ENCODE measurements at places on chromosomes 16 and 17.

GRCh38 chr16:77974883-77975282 lies 47.5 kb upstream of the CLEC3A start:
- no peak for DNase-seq

GRCh38 chr16:56275076-56275475 lies 83.8 kb downstream of the GNAO1 start:
- no peak for DNase-seq

DNA sequence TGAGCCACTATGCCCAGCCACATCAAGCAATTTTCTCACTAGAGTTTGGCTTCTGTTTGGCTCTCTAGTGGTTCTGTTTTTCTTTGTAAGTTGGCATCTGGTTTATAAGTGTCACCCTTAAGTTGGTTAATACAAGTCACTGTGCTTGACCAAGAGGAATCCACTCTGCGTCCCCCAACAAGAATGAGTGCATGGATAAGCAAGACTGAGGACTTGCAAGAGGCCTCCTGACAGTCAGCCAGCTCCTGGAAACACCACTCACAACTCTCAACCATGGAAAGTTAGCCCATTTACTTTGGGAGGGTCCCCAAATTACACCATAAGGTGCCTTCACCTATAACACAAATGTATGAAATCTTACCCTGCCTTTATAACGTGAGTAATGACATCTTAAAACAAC lies 7.6 kb downstream of the RFWD3 start:
- DNase-seq: no peak

DNA sequence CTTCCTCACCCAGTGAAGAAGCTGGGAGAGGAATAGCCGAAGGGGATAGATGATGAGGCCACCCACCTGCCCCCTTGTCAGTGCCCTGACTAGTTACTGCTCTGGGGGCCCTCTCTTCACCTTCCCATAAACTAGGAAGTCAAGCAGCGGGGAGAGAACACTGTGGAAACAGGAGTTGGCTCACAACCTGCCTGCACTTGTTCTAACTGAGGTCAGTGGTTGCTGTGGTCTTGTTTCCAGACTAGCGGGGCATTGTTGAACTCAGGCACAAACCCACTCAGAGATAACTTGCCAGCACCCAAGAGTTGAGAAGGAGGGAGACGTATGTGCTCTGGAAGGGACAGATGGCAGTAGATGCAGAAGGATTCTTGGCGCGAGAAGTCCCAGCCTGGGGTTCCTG lies 48.6 kb upstream of the DDX52 start:
- no peak for DNase-seq

GRCh38 chr16:9007177-9007794 lies 43.6 kb upstream of the USP7 start:
- no peak for DNase-seq

DNA sequence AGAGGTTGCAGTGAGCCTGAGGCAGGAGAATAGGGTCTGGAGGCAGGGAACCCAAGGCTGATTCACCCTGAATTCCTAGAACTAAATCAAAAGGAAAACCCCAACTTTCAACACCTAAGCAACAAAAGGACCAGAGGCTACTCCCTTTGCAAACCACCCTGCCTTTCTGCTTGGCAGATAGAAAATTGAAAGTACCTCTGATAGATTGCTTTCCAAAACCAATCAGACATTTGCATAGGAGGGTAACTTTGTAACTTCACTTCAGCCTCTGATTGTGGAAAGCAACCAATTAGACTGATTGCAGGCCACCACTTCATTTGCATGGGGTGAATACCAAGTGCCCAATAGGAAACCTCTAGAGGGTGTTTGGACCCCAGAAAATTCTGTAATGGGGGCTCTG lies 10.9 kb upstream of the TMEM98 start:
- DNase-seq: no peak

DNA sequence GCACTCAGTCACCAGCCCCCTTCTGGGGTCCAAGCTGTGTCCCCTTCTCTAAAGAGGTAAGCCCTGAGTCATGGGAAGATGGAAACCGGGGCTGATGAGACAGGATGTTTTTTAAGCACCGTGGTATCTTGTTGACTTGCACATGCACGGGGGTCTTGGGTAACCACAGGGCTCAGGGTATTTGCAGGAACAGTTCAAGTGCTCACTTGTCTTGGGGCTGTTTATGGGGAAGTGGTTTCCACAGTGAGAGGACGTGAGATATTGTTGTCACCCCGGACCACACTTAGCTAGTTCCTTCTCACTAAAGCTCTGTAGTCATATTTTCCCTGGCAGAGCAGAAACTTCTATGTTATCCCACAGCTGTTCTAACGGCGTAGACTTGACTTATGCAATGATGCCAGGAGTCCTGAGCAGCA lies 7.7 kb downstream of the CCL3L1 start:
- DNase-seq: peak; percentile 49

GRCh38 chr16:51524555-51525373 lies 373.7 kb upstream of the SALL1 start:
- DNase-seq: no peak

- no peak for DNase-seq
Measured at GRCh38 chr17:29883497-29883896, 46.5 kb downstream of the SSH2 start.

- no peak for DNase-seq
Measured at GRCh38 chr16:67198238-67198734, 645 bp upstream of the ELMO3 start.

- no peak for DNase-seq
Measured at GRCh38 chr17:70989280-70989679, 819.9 kb downstream of the KCNJ2 start.

DNA sequence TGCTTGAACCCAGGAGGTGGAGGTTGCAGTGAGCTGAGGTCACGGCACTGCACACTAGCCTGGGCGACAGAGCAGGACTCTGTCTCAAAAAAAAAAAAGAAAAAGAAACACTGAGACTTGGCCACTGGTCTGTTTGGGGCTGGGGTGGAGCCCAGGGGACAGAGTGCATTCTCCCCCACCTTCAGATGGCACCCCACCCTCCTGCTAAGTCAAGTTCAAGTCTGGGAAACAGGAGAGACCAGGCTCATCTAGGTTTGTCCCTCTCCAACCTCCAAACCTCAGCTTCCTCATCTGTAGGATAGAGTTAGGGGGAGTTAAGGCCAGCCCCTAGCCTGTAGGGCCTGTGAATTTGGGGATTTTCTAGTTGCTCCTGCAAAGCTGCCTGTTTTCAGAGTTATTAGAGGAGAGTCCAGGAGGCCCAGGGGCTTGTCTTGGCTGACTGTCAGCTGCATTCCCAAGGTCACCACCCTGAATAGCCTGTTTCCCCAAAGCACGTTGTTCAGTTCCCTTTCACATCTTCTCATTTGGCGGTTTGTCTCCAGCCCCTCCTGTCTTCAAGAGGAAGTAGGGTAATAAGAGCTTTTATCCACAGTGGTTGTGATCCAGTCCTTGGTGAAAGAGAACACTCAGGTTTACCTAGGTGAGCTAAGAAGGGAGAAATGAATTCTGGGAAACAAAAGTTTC lies 2.2 kb downstream of the MT3 start:
- DNase-seq: no peak

- DNase-seq: no peak
Measured at GRCh38 chr16:26688105-26688504, 378.6 kb upstream of the C16orf82 start.

- DNase-seq: no peak
Measured at GRCh38 chr17:55037828-55038227, 69.3 kb downstream of the STXBP4 start.

DNA sequence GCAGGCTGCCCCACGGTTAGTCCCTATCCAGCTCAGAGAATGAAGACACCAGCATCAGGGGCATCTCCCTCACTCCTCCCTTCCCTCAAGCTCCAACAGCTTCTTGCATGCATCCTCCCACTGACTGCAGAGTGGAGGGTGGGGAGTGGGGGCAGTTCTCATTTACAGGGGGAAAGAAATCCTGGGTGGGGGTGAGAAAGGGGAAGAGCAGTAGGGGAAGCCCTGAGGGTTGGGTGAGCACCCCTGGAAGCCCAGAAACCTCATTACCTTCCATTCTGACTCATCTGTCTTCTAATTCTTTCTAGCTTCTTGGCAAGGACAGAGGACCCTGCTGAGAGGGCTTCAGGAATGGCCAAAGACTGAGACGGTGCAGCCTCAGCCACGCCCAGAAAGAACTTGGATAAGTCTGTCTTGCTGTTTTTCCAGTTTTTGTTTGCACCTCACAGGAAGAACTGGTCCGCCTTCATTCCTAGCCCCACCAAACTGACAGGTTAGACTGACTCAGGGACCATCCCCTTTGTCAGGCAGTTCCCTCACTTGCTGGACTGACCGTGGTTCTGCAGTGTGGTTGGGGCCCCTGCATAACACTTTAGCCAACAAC lies 52.5 kb upstream of the WSB1 start:
- no peak for DNase-seq

- no peak for DNase-seq
Measured at GRCh38 chr16:86978445-86979030, 338.7 kb downstream of the C16orf95 start.

GRCh38 chr17:30212750-30213149 lies 22.7 kb downstream of the SLC6A4 start:
- peak; percentile 27 for DNase-seq

DNA sequence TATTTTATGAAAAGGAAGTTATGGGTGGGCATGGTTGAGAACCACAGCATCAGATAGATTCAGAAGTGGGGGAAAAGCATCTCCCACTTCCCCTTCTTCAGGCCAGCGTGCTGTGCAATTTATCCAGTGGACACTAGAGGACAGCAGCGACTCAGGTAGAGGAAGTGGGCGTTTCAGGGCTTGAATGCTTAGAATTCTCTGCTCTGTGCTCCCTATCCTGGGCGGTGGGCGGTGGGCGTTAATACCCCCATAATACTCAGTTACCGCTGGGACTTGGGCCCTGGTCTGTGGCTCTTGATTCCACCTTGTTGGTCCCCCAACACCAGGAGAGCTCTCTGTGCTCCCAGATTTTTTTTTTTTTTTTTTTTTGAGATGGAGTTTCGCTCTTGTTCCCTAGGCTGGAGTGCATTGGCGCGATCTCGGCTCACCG lies 3.7 kb upstream of the LYZL6 start:
- DNase-seq: peak; percentile 72

- DNase-seq: no peak
Measured at GRCh38 chr17:56681561-56682266, 88.2 kb downstream of the NOG start.

DNA sequence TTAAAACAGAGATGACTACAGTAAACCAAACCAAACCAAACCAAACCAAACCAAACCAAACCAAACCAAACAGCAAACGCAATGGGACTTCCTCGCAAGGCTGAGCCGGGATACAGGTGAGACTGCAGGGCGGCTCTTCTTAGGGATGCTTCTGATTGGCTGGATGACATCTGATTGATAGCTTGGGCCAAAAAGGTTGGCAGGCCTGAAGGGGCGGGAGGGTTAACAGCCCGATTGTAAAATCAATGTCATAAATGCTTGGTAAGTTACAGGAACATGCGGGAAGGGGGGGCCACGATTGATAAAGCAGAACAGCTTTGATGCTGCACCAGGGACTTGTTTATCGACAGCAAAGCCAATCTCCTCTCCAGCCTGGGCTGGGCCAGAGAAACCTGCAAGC lies 86.1 kb downstream of the ZFHX3 start:
- DNase-seq: no peak

- DNase-seq: no peak
Measured at GRCh38 chr17:76685366-76685765, 25.4 kb downstream of the MXRA7 start.

DNA sequence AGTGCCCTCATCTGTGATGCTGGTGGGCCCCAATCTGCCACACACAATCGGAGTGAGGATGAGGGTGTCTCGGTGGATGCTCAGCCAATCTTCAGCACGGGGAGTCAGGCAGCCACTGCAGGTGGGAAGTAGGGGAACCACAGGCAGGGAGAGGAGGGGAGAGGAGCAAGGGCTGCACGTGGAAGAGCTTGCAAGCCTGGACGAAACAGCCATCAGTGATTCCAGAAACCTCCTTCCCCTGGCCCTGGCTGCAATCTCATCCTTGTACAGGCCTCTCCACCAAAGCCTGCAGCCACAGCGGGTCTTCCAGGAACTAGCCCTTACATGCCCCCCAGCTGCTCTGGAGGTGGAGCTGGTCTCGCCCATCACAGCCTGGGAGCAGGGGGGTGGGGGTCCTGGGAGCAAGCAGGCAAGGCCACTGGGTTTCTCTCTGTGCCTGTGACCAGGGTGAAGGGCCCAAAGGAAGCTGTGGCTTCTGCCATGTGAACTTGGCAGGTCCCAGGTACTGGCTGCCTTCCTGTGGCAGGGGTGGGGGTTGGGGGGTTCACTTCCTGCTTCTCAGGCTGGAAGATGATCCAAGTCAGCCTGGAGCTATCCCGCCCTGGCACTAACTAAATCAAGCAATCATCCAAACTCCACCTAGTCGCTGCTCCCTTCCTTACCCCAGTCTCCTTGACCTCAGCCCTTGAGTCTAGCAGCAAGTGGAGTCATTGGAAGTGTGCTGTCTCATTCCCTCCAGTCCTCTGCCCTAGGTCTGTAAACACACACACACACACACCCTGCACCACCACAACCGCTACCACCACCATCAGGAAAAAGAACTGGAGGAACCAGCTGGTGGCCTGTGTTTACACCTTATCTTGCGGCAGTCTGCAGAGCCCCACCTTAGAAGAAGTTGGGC lies 29.4 kb upstream of the MLKL start:
- no peak for DNase-seq

- no peak for DNase-seq
Measured at GRCh38 chr17:73902416-73903181, 258.4 kb upstream of the SDK2 start.

- DNase-seq: no peak
Measured at GRCh38 chr17:5840811-5841446, 229.2 kb upstream of the WSCD1 start.

DNA sequence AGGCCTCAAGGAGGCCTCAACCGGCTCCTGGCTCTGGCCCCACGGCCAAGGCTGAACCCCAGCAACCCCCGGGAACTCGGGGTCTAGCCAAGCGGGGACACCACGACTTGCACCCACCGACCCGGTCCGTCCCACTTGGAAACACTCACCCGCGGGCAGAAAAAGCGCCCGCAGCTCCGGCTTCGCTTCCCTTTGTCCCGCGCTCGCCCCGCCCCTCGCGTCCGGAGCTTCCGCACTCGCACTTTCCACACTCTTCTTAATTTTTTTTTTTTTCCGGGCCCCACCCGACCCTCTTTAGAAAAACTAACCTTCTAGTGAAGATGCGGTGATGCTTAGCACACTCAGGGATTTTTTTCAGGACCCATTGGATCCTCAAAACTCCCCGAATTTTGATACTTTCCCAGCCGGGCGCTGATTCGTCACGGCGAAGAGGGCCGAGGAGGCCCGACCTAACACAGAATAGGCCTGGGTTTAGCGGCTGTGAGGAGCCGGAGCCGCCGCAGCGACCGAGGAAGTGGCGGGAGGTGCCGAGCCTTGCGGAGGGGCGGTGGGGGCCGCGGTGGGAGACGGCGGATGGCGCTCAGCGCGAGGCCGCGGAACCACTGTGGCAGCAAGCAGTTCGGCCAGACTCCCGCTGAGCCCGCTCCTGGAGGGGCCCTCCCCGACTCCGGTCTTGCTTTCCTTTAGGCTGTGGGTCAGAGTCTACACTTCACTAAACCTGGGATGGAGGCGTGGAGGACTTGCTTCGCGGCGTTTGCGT lies at the start of gene SMARCE1:
Gene SMARCE1, minus strand, starts transcription at position 195 of the 760 bp plus-strand sequence. CDS start 2,016 bp downstream, outside the sequence.
- peak; percentile 82 for DNase-seq

GRCh38 chr17:16322636-16323035 lies 30.6 kb downstream of the CENPV start:
- DNase-seq: no peak

- no peak for DNase-seq
Measured at GRCh38 chr17:73170324-73170723, 5.5 kb downstream of the SSTR2 start.

GRCh38 chr16:50940275-50940854 lies 198.5 kb downstream of the CYLD start:
- DNase-seq: no peak

- no peak for DNase-seq
Measured at GRCh38 chr16:51500306-51500705, 349.2 kb upstream of the SALL1 start.
